ENCODE measurements at places on chromosomes 3 and 15.
A peak's percentile ranks its signal among the peaks of the same experiment; 100 is the strongest.

- DNase-seq, result no peak
Observed at GRCh38 chr3:55543181-55543614, 56.1 kb upstream of the WNT5A start.

- peak; percentile 23 for DNase-seq
Observed at GRCh38 chr3:43773273-43774094, 82.7 kb downstream of the ABHD5 start.

GRCh38 chr3:24628523-24629258 lies 134.0 kb upstream of the THRB start:
- DNase-seq, result no peak

- DNase-seq, result no peak
Observed at GRCh38 chr15:95091444-95091843, 860.1 kb downstream of the MCTP2 start.

DNA sequence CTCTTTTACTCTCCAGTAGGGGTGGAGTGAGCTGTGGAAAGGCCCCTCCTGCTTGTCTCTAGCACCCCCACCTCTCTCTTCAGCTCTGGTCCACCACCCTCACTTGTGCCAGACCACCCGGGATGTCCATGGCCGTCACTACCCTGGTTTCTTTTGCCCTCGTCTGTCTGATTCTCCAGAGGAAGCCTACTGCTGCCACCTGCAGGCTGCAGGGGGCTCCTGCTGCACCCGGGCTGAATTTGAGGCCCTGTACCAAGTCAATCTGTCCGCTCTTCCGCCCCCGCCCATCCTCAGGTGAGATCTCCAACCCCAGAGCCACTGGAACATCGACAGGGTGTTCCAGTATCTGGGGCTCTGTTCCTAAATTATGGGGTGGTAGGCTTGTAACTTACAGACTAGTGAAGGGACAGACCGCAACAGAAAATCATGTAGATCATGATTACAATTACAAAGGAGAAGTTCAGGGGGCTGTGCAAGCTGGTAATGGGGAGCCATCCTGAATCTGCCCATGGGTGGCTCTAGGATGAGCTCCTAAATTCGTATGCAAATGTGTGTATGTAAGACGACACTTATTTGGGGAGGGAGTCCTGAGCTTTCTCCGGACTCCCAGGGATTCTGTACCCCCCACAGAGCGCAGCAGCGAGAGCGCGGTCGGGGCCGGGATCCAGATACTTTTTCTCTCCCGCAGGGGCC lies 683 bp upstream of the UNC45A start:
- DNase-seq, result peak; percentile 94

GRCh38 chr3:128493570-128494366 lies 767 bp upstream of the GATA2 start:
- DNase-seq, result no peak

- DNase-seq, result no peak
Observed at GRCh38 chr3:135809021-135809634, 156.4 kb upstream of the PPP2R3A start.

GRCh38 chr3:181782306-181782954 lies 70.7 kb downstream of the SOX2 start:
- DNase-seq, result no peak

GRCh38 chr3:19263606-19264005 lies 115.3 kb downstream of the KCNH8 start:
- no peak for DNase-seq

DNA sequence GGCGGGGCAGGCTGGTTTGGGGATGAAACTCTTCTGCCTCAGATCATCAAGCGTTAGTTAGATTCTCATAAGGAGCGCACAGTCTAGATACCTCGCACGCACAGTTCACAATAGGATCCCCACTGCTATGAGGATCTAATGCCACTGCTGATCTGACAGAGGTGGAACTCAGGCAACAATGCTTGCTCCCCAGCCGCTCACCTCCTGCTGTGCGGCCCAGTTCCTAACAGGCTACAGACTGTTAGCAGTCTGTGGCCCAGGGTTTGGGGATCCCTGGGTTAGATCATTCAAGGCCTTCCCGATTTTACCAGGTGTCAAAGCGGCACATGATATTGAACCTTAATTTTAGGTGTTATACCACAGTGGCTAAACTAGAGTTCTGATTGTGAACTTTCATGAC lies 232.8 kb downstream of the UBE2E2 start:
- DNase-seq, result no peak

- DNase-seq, result peak; percentile 77
Observed at GRCh38 chr15:41934843-41935242, 37.5 kb downstream of the EHD4 start.

DNA sequence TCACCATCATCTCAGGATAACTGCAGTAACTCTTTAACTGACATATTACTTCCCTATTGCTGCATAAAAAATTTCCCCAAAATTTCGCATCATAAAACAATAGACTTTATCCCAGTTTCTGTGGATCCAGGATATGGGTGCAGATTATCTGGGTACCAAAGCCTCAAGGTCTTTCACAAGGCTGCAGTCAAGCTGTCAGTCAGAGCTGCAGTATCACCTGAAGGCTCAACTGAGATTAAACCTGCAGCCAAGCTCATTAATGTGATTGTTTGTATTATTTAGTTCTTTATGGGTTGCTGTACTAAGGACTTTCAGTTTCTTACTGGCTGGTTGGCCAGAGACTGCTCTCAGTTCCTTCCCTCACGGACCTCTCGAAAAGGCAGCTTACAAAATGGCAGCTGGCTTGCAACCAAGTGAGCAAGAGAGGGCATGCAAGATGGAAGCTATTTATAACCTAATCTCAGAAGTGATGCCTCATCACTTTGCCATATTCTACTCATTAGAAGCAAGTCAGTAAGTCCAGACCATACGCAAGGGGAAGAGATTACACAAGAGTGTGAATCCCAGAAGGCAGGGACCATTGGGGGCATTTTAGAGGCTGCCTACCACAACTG lies 54.9 kb downstream of the DCUN1D1 start:
- no peak for DNase-seq

GRCh38 chr3:171454041-171454440 lies 6.2 kb downstream of the TNIK start:
- no peak for DNase-seq

GRCh38 chr15:71042356-71042922 lies 72.8 kb upstream of the THSD4 start:
- no peak for DNase-seq
